ENCODE measurements at places on chromosomes 1 and 21.

GRCh38 chr21:41477641-41478318, 30.2 kb downstream of the TMPRSS2 start:
- DNase-seq, result peak; percentile 63

- DNase-seq, result no peak
Observed at GRCh38 chr21:46056450-46056903, 41.4 kb upstream of the COL6A2 start.

DNA sequence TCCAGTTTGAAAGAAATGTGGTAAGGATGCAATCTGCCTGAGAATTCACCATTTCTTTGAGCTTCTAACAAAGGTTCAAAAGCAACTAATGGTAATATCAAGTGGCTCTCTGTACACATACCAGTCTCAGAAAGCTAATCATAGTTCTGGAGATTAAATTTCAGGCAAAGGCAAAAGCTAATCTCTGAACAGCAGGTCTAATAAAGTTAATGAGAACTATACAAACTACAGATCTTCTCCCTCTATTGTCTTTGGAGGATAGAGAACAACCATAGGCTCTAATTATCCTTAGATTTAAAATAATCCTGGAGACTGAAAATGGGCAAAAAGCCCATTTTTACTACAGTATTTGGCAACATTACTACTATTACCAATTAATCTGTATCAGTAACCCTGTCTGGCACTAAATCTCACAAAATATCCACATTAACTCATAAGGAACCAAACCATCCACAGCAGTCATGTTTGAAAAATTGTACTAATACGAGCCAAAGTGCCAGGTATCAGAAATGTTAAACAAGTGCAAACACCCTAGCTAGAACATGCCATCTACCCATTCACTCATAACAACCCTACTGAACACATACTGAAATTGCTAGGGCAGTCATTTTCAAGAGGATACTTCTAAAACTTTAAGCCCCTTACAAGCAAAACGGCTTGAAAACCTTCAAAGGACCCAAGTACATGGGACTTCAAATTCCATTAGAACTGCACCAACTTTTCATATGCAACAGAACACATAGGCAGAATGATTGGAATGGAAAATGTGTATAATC, 4.8 kb downstream of the DIPK1A start:
- DNase-seq, result no peak

GRCh38 chr1:202286622-202287097, 55.1 kb downstream of the UBE2T start:
- DNase-seq, result no peak

GRCh38 chr1:64523413-64524337, 53.7 kb downstream of the CACHD1 start:
- DNase-seq, result no peak

DNA sequence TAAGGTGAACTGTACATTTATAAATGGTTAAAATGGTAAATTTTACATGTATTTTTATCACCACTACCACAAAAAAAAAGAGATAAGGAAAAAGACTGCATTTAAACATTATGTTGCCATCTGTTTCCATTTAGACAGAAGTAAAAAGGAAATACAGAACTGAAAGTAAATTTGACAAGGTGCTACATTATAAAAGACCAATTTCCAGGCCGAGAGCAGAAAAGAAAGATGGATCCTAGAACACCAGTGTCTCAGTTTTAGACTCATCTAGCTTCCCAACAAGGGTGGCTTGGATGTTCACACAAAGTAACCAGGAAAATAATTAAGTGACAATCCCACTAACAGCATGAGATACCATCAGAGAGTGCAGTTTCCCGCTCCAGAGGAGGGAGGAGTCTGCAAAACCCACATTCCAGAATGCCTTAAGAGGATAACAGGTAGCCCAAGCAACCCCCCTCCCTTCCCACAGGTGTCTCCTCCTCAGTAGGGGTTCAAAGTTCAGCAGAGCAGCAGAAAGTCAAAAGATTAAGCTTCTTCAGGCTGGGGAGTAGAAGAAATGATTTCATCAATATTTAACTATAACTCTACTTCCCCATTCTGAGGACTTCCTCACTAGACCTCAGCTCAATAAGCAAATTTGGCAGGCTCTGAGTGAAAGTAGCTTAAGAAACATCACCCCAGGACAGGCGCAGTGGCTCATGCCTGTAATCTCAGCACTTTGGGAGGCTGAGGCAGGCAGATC, 11.8 kb downstream of the TPM3 start:
- no peak for DNase-seq

DNA sequence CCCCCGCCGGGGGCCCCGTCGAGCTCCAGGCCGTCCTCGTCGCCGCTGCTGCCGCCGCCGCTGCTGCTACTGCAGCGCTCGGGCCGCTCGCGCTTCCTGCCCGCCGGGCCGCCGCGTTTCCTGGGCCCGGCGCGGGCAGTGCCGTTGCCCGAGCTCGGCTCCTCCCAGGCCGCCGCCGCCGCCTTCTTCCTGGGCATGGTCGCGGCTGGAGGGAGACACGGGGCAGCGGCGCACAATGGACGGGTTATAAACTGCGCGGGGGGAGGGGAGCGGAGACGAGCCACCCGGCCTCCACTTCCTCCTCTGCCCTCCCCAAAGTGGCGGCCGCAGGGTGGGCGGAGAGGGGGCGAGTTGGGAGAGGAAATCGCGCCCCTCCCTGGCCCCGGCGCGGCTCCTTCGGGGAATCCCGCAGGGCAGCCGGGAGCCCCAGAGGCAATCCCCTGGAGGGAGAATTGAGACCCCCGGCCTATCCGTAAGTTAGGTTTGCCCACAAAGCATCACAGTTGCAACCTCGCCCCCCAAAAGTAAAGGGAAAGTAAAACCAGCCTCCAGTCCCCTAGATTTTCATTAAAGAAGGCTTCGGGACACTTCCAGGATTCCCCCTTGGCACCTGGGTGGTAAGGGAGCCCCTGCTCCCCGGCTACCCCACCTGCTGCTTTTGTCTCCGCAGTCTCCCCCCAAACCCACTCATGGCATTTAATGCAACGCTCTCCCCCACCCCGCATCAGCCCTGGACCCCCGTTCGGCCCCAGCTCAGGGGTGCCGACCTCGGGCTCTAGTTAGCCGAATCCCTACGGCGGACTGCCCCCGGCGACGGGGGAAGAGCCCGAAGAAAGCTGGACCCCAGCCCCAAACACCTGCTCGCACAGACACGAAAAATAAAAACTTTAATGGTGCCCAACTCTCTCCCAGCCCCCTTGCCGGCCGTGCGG, 893 bp downstream of the RCC2 start:
- no peak for DNase-seq

- no peak for DNase-seq
Observed at GRCh38 chr1:236284291-236284721, 2.5 kb upstream of the ERO1B start.

GRCh38 chr1:15214527-15214926, 32.5 kb upstream of the FHAD1 start:
- no peak for DNase-seq

DNA sequence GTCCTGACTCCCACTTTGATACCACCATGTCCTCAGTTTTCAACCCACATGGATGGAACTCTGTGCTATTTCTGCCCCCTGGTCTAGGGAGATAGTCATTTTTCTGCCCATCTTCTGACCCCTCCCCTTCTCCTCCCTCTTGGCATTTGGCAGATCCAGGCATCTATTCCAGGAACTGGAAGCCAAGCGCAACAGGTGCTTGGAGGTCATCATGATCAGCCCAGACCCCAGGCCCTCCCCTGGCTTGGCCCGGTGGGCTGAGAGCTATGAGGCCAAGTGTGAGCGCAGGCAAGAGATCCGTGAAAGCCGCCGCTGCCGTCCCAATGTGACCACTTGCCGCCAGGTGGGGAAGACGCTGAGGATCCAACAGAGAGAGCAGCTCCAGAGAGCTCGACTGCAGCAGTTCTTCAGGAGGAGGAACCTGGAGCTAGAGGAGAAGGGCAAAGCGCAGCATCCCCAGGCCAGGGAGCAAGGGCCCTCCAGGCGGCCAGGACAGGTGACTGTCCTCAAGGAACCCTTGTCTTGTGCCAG, 4.0 kb downstream of the TRAF3IP3 start:
- no peak for DNase-seq

DNA sequence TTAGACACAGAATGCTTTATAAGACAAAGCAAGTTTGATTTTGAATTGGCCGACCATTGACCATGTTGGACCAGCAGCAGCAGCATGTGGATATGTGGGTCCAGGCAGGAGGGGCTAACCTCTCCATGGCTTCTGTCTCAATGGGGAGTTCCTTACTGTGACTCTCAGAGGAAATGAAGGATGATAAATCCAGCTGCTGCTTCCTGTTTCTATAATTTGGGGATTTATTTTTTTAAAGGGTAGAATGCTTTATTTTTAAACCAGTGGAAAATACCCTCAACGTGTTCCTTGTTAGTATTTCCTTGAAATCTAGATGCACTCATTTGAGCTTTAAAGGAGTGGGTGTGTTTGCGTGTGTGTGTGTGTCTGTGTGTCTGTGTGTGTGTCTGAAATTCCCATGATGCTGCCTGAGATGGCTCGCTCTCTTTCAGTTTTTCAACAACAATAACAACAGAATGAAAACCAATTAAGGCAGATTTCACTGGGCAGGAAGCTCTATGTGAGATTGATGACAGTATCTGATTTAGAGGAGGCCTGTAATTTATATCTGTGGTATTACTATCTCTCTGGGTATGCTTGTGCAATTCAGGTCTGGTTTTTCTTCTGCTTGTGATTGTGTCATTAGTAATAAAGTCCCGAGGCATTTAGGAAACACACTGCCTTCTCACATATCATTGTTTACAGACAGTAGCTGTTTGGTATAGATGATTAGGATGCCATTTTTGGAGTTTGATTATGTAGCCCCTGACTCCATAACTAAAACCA, 86.1 kb upstream of the ZNF326 start:
- no peak for DNase-seq

Measured in NT2/D1 (cell line).